ENCODE measurements at places on chromosomes 6 and 20. TPM values are rescaled to one million over a fixed set of nuclear protein-coding genes. Genes with fewer than 3 reads are reported as not detected.

DNA sequence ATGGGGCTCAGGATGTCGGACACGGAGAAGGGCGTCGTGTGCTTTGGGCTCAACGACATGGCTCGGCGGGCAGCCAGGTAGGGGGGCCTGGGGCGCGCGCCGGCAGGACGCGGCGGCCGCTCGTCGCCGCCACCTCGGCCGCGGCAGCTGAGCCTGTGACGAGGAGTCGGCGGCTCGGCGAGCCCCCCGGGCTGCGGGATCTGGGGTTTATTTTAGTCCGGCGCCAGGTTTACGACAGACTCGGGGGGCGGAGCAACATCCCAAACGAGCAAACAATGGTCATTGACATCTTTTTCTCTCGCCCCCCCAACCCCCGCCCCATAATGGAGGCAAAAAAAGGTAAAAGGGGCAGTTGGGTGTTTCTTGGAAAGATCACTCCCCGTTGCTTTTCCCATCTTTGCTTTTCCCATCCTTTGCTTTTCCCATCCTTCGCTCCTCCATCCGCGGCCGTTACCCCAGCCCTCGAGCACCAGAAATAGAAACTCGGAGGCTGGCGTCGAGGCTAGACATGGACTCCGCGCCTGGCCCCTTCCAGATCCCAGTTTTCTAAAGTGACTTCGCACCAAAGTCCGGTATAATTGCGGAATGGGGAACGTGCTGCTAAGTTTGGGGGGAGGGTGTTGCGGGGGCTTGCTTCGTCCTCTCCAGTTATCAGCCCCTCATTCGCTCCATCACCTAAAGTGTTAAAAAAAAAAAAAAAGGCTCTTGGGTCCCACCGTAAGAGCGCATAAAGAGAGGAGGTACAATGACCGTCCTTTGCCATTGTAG lies at the start of gene NKX2-4:
NKX2-4 (minus strand) TSS at position 186 of the 768 bp plus-strand sequence; CDS start at position 59, 127 bp downstream.
- no peaks in the 10 kb centered on the region for H3K36me3 ChIP-seq
- peaks cover 60% of the 10 kb centered on the region for H3K27me3 ChIP-seq
- no peak within 1 kb of the TSS for H3K4me3 ChIP-seq
- no peaks in the 10 kb centered on the region for H3K4me1 ChIP-seq
- H3K27ac ChIP-seq: no peak within 1 kb of the TSS
- DNase-seq: no peak

DNA sequence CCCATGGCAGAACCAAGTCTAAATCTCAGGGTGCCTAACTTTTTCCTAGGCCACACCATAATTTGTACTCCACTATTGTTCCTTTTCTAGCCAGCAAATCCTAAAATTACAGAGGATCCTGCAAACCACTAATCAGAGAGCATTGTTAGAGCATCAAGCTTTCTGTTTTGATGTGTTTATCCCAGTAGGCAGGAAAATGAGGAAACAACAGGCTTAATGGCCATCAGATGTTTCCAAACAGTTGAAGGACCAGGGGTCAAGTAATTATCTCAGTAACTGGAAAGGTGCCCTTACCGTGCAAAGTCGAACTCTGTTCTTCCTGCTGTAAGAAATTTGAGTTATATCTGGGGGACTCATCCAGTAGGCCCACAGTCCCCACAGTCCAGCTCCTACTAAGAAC lies 58.7 kb downstream of the RALY start:
- no peak for DNase-seq
- no peaks in the 10 kb centered on the region for H3K36me3 ChIP-seq
- H3K4me3 ChIP-seq: no peak overlapping the region
- peaks cover 24% of the 10 kb centered on the region for H3K4me1 ChIP-seq
- H3K27me3 ChIP-seq: no peaks in the 10 kb centered on the region
- no peak overlapping the region for H3K27ac ChIP-seq

GRCh38 chr20:53316206-53316937 lies 277.3 kb downstream of the ZNF217 start:
- H3K27ac ChIP-seq: no peak overlapping the region
- no peaks in the 10 kb centered on the region for H3K4me1 ChIP-seq
- H3K36me3 ChIP-seq: no peaks in the 10 kb centered on the region
- DNase-seq: no peak
- H3K27me3 ChIP-seq: no peaks in the 10 kb centered on the region

DNA sequence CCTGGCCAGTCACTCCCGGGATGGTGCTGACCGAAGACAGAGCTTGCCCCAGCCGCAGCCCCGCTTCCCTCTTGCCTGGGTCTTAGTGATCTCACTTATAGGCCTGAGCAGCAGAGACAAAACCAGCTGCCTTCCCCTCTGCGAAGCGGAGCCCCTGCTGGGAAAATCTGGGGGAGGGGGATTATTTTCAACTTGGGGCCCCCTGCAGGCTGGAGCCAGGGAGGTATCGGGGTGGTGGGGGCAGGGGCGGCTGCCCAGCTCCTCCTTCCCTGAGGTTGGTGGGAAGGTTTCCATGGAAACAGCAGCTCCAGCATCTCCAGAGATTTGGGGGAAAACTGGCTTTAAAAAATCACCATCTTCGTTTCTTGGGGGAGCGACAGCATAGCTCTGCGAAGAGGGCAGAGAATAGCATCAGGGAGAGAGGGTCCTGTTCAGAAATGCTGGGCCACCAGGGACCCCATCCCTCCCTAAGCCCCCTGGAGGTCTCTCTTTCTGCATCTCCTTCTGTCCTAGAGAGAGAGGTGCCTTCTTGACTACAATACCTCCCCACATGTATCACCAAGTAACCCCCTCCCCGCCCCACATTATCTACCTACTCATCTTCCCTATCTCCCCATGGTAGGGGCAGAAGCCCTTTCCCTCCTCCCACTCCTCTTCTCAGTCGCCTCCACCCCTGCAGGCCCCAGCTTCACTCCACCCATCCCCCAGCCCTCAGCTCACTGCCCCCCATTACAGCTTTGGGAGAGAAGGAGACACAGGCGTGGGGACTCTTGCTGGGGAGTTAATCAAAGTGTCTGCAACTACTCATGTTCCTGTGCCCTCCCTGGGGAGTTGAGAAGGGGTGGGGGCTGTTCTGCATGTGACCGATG lies 88.4 kb upstream of the CCDC167 start:
- no peak for DNase-seq
- H3K4me3 ChIP-seq: no peak overlapping the region
- no peaks in the 10 kb centered on the region for H3K27me3 ChIP-seq
- H3K27ac ChIP-seq: no peak overlapping the region
- no peaks in the 10 kb centered on the region for H3K4me1 ChIP-seq
- no peaks in the 10 kb centered on the region for H3K36me3 ChIP-seq

DNA sequence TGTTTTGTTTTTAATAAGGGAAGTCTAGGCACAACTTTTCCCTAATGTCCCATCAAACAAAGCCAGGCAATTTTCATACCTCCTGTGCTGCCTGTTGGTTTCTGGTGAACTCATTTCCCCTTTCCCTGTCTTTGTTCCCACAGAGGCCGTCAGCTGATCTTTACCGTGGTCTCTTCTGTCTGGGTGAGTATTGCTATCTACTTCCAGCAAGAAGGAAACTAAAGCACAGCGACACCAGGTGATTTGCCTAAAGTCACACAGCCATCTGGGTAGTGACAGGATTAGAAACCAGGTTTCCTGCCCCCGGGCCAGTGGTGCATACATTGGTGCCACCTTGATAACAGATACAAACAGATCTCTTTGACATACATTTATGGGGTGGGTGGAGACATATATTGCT lies 59.6 kb downstream of the RAB44 start:
- no peaks in the 10 kb centered on the region for H3K27me3 ChIP-seq
- DNase-seq: no peak
- H3K4me3 ChIP-seq: no peak overlapping the region
- H3K36me3 ChIP-seq: no peaks in the 10 kb centered on the region
- H3K4me1 ChIP-seq: peaks cover 17% of the 10 kb centered on the region
- H3K27ac ChIP-seq: no peak overlapping the region

DNA sequence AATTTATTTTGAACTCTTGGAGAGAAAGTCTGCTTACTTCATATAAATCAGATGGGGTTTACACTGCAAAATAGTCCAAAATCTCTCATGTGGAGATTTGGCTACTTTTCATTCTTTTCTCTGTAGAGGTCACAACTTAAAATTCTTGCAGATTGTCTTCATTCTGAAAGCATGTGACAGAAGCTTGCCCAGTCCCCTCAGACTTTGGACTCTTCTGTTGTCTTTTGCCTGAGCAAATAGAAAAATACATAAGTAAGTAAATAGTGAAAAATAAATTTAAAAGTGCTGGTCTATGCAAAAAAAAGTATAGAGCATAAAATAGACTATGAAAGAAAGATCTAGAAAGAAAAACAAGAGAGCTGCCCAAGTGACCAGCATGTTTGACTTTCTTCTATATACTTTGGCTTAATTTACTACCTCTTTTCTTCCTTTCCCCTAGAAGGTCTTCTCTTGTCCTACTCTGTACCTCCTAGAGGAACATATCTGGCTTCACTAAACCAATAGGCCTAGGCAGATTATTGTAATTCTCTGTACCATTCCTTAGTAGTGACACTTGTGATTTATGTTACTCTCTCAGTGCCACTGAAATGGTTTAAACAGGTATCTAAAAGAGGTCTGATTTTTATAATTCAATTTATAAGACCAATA lies 260.9 kb downstream of the TENT5A start:
- peak overlapping the region; percentile 55 for H3K27ac ChIP-seq
- H3K4me1 ChIP-seq: peaks cover 3% of the 10 kb centered on the region
- no peaks in the 10 kb centered on the region for H3K27me3 ChIP-seq
- no peak for DNase-seq
- H3K4me3 ChIP-seq: no peak overlapping the region

GRCh38 chr6:81751388-81752083 lies 945 bp downstream of the TENT5A start:
- no peaks in the 10 kb centered on the region for H3K36me3 ChIP-seq
- peaks cover 33% of the 10 kb centered on the region for H3K4me1 ChIP-seq
- peak; percentile 65 for DNase-seq
- peak overlapping the region; percentile 99 for H3K4me3 ChIP-seq

DNA sequence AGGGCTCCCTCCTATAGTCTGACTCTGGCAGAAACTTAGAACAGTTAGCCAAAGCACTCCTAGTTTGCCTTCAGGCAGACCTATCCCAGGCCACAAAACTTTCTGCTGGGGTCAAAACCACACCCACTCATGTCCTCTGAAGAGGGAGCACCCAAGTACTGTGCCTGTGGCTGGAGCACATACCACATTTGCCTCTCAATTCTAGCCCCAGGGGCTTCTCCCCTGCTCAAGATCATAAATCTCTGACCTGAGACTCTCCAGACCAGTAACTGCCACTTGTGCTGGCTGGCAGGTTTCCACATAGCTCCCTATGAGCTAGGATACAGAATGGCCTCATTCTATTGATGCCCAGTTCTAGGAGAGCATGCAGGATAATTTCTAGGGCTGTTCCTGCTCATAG lies 781.0 kb downstream of the EYS start:
- no peaks in the 10 kb centered on the region for H3K27me3 ChIP-seq
- H3K36me3 ChIP-seq: no peaks in the 10 kb centered on the region
- H3K4me3 ChIP-seq: no peak overlapping the region
- no peak overlapping the region for H3K27ac ChIP-seq
- H3K4me1 ChIP-seq: no peaks in the 10 kb centered on the region

DNA sequence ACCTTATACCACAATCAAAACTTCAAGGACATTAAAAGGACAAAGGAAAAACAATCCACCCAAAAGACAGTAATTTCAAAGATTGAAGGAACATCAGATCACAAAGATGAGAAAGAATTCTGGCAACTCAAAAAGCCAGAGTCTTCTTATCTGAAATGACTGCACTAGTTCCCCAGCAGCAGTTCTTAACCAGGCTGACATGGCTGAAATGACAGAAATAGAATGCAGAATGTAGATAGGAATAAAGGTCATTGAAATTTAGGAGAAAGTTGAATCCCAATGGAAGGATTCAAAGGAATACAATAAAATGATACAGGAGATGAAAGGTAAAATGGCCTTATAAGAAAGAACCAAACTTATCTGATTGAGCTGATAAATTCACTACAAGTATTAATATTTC lies 231.4 kb downstream of the CD109 start:
- no peaks in the 10 kb centered on the region for H3K27me3 ChIP-seq
- no peaks in the 10 kb centered on the region for H3K36me3 ChIP-seq
- no peak overlapping the region for H3K4me3 ChIP-seq
- no peak for DNase-seq

DNA sequence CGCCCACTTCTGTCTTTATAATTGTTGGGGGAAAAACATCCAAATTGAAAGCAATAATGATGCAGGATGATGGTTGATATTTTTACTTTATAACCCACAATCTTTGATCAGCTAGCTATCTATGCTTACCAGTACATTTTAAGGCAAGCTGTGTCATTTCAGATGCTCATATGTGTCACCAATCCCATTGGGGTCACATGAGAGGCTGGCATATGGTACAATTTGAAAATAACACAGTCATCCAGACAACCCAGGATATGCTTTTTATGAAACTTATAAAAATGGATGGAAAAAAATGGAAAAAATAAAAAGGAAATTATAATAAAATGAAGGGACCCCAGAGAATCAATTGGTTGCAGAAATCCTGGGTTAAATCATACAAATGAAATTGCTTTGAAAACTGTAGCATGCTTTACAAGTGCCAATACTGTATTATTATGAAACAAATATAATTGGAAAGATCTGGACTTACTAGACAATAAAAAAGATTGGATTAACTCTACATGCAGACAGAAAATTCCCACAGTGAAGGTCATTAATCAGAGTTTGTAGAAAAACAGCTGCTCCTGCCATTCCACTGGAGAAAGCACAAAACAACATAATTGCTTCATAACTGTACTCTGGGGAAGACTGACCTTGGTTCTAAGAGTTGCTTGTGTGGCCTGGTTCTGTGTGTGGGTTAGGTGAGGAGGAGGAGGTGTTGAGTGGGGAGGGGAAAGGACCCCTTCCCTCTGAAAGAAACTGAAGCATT lies 13.3 kb upstream of the PRIM2 start:
- no peaks in the 10 kb centered on the region for H3K36me3 ChIP-seq
- no peaks in the 10 kb centered on the region for H3K27me3 ChIP-seq
- H3K4me3 ChIP-seq: no peak overlapping the region
- H3K27ac ChIP-seq: no peak overlapping the region
- peaks cover 5% of the 10 kb centered on the region for H3K4me1 ChIP-seq

GRCh38 chr6:155256122-155256795 lies 7.6 kb upstream of the CLDN20 start:
- peaks cover 17% of the 10 kb centered on the region for H3K4me1 ChIP-seq
- no peak for DNase-seq
- peaks cover 9% of the 10 kb centered on the region for H3K36me3 ChIP-seq
- no peak overlapping the region for H3K4me3 ChIP-seq
- no peaks in the 10 kb centered on the region for H3K27me3 ChIP-seq
- no peak overlapping the region for H3K27ac ChIP-seq

MLN gene
- not detected for total RNA-seq

DEFB118 gene
- not detected for total RNA-seq

ZNF184 gene
- total RNA-seq: 12.1 TPM

TFAP2A gene
- total RNA-seq: not detected

LRFN2 gene
- not detected for total RNA-seq

Measured in thyroid gland (tissue), 4 donors.